ENCODE measurements at places on chromosomes 13 and 19.

- DNase-seq: no peak
Measured at GRCh38 chr13:60758637-60759036, 361.6 kb downstream of the TDRD3 start.

DNA sequence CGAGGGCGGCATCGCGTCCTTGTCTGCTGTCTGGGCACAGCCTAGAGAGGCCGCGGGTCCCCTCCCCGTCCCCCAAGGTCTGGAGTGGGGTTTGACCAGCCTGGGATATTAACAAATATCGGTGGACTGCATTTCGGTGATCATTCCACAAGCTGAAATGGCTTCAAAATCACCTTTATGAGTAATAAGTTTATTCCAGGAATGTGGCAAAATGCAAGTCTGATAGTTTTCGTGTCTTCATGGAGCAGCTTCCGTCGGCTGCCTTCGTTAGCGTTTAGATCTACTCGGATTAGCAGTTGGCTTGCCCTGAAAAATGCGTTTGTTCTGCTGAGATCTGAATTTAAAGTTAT, 1.1 kb upstream of the GJA3 start:
- no peak for DNase-seq

DNA sequence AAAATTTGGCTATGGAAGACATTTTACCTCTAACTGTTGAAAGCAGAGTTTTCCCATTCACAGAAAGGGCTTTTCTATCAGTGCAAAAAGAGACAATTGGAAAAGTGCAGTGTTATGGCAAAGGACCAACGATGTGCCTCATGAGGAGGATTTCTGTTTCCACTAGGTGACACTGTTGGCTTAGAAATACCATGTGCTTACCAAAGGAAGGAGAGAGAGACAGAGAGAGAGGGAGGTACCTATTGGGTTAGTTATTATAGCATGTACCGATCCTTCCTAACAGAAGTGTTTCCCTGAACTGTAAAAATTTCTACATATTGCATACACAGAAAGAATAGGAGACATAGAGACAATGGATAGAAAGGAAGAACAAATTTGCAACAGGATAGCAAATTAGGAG, 23.9 kb upstream of the PSG4 start:
- DNase-seq: no peak

DNA sequence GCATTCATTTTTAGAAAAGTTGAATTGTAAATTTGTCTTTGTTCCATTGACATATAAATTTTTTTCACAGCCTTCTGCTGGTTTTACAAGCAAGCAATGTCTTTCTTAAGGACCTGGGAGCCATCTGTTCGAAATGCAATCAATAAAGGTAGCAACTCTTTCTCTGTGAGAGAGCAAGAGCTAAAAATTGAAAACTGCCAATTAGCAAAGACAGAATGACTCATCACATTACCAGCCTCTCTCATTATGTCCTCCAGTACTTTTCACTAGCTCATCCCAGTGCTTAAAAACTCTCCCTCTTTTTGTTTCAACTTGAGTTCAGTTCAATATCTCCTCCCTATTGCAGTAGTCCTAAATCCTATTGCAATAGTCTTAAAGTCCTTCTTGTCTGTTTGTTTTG, 760.7 kb upstream of the SLITRK6 start:
- DNase-seq: no peak

GRCh38 chr19:13014101-13014920, 19.0 kb downstream of the NFIX start:
- peak; percentile 27 for DNase-seq

- no peak for DNase-seq
Measured at GRCh38 chr13:113061796-113062425, 43.7 kb upstream of the F7 start.

DNA sequence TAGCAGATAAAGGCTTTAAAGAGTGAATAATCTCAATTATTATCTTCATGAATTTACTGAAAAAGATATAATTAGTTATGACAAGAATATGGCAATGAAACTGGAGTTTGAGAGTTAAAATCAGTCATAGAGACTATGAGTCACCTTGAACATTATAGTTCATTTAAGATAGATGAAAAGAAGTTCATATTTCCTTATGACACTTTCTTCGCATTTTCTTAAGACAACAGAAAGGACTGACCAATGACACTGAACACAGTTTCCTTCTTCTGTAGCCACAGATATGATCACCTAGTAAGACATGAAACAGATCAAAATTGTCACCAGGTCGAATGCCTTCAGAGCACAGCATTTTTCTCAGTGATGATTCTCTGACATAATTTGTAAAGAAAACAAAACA, 202.1 kb downstream of the KLF12 start:
- DNase-seq: no peak

- no peak for DNase-seq
Measured at GRCh38 chr13:19645000-19645399, 11.5 kb downstream of the MPHOSPH8 start.

- no peak for DNase-seq
Measured at GRCh38 chr19:4593409-4593851, 33.9 kb upstream of the SEMA6B start.

DNA sequence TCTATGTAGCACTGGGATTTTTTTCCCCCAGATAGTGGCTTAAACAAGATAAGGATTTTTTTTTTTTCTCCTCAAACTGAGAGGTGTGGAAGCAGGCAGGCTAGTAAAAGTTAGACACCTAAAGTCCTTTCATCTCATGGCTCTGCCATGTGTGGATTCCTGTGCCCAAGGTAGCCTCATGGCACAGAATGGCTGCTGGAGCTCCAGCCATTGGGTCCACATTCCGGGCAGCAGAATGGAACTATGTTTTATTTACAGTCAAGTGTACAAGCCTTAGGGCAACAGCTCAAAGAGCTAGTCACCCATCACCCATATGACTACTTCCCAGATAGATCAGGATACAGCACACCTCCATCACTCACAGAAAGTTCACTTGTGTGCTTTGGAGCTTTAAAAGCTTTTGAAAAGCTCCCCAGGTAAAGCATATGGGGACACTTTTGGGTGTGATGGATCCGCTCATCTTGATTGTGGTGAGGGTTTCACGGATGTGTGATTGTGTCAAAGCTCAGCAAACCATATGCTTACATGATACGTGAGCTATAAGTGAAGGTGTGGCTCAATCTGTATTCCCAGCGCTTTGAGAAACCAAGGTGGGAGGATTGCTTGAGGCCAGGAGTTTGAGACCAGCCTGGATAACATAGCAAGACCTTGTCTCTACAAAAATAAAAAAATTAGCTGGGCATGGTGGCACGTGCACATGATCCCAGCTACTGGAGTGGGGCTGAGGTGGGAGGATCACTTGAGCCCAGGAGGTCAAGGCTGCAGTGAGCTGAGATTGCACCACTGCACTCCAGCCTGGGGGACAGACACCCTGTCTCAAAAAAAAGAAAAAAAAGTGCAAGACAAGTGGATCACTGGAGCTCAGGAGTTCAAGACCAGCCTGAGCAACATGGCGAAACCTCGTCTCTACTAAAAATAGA, 18.1 kb downstream of the PGLS start:
- DNase-seq: no peak

DNA sequence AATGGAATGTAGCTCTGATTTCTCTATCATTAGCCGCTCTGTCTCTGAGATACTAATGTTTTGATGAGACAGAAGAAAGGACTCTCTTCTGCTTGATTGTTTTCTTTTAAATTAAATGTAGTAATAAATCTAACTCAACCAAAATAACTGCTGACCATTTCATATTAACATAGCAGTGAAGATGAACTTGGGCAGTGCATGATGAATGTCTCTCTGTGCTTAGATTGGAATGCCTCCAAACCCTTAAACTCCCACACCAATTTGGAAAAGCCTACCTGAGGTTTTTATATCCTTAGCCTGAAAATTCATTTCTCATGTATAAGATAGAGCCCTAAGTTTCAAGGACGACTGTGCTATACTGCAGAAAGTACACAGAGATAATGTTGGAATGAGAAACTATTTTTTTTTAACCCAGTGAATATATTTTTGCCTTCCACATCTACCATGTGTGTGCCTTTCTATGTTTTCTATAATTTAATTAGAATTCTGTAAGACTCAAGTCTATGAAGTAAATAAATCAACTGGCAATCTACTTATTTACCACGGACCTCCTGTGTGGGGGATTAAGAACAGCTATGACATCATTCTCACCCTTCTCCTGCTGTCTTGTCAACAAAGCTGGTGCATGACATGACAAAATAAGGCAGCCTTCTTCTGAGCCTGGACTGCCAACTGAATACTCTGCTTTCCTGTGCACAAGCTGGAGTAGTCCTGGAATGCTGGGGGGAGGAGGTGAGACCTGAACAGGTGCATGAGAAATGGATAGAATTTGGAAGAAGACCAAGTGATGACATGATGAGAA, 155.5 kb downstream of the FGF9 start:
- no peak for DNase-seq

DNA sequence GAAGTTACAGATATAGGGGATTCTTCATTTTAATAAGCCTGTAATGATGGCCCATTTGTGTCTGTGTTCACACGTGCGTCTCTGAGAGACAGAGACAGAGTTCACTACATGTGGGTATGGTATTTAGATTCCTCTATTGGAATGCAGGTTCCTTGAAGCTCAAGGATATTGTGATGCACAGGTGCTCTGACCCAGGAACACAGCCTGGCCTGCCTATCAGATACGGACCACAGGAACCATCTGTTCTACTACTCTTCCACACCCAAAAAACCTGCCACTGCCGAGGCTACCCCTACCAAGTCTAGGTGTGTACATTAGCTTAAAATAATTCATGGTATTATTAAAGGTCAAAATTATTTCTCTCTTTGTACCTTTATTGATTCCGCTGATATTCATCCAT, 289.2 kb downstream of the ATP8A2 start:
- DNase-seq: no peak

- peak; percentile 68 for DNase-seq
Measured at GRCh38 chr13:99356262-99357091, 49.3 kb upstream of the GPR183 start.

DNA sequence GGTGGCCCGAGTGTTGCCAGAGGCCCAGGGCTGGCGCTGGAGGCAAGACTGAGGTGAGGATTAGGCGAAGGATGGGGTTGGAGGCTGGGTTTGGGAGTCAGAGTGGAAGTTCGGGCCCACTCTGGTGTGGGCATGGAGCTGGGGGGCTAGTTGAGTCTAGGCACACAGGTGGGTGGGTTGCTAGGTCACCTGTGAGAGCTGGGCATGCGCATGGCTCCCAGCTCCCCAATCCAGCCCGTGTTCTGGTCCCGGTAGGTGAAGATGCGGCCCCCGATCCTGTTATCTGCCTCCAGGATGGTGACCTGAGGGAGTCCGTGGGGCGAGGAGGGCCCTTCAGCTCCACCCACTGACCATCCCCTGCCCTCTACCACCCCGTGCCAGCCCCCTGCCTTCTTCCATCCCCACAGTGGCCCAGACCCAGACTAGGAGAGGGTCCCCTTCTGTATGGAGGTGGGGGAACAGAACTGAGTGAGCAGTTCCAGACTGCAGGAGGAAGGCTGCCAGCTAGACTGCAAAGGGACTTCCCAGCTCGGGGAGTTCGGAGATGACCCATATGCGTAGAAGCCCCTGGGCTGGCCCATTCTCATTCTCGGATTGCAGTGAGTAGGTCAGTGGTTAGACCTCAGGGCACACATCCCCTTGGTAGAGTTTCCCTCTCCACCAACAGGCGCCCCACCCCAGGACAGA, 1.7 kb downstream of the IL4I1 start:
- peak; percentile 61 for DNase-seq

DNA sequence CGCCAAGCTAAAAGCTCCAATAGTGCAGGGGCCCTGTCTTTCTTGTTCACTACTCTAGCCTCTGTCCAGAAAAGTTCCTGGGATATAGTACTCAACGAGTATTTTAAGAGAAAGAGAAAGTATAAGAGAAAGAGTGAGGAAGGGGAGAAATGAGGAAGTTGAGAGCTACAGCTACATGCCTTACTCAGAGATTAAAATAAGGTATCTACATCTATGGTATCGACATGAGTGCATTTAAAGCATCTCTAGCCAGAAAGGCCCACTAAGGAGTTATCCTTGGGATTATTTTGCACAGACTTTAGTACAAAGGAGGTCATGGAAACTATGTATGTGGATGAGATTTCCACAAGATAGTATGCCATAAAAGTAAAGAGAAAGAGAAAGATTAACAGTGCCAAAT, 28.5 kb downstream of the MYCBP2 start:
- DNase-seq: peak; percentile 16

- no peak for DNase-seq
Measured at GRCh38 chr19:15837221-15837731, 21.8 kb upstream of the OR10H1 start.

GRCh38 chr13:63124863-63125262, 1709.2 kb upstream of the PCDH20 start:
- DNase-seq: no peak

GRCh38 chr13:85386424-85386823, 412.8 kb downstream of the SLITRK6 start:
- DNase-seq: no peak

GRCh38 chr13:85974608-85975366, 175.6 kb upstream of the SLITRK6 start:
- no peak for DNase-seq

DNA sequence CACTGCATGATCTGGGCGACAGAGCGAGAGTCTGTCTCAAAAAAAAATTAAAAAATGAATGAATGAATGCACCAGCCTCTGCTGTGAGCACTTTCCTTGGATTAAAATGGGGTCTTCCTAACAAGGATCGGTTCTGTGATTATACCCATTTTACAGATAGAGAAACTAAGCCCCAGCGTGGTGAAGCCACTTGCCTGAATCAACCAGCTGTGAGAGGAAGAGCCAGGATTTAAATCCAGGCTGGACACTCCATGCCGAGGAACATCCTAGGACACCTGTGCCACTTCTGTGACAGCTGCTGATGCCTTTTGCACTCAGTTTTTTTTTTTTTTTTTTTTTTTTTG, 14.1 kb downstream of the TLE5 start:
- DNase-seq: no peak

DNA sequence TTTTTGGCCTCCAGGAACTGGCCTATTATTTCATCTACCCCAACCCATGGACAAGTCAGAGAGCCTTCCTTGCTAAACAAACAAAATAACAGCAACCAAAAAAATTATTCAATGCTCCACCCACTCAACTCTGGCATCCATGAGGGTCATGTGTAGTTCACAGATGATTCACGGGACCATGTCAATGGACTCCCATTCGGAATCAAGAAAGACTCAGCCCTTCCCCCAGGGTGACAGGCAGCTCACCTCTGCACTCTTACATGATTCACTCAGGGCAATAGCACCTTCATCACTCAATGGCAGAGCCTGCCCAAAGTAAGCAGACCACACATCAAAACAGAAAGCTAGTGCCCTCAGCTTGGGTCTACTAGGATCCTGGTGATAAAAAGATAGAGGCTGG, 14.3 kb upstream of the SCEL start:
- no peak for DNase-seq

DNA sequence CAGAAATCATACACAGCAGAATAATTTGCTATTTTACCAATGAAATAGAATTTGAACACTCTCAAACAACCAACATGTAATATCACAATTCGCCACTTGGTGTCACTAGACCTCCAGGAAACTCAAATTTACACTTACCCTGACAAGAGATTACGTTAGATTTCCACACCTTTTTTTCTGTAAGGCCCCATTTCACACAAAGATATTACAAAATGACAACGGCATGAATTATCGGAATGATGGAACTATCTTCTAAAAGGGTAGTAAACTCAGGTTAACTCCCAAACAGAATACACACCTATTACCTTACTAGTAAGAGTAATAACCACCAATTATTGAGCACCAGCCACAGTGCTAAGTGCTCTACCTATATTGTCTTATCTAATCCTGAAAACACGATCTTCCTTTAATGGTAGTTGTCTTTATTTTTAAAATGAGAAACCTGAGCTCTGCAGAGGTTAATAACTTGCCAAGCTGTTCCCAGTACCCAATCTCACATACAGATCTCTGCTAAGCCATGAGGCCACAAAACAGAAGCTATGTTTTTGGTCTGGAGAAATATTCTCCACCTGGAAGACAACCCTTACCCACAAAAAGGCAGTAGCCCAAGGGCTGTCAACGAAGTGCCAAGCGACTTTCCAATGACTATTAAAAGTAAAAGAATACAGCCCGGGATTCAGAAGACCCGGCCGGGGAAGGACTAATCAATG, 152.4 kb downstream of the DCLK1 start:
- peak; percentile 51 for DNase-seq

Measured in GM20000 (cell line).